ENCODE measurements at places on chromosomes 13 and 19. TPM values are rescaled to one million over a fixed set of nuclear protein-coding genes. Genes with fewer than 3 reads are reported as not detected.

- DNase-seq, result peak; percentile 63
Measured at GRCh38 chr19:5017235-5017634, 48.3 kb downstream of the KDM4B start.

DNA sequence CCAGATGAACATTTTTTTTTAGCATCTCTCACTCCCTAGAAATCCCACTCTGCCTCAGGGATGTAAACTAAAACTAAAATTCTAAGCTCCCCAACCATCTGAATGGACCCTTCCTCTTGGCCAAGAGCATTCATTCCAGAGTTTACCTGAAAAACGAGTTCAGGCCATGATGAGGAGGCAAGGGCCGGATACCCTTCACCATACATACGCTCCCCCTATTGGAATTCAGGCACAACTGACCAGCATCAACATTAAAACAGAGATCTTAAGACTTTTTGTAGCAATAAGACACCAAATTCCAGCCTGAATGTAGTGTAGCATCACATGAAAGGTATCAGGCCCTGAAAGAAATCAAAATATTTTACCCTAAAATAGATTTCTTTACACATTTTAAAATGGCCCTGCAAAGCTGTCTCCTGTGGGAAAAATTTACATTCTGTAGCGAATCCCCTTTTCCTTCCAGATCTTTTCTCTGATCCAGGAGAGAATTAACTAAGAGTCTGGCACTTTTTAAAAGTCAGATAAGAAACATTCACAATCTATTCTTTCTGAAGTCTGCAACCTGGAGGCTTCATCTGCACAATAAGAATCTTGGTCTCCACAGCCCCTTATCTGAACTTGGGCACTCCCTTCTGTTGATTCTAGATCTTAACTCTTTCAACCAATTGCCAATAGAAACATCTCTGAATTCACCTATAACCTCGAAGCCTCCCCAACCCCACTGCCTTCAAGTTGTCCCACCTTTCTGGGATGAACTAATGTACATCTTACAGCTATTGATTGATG lies 888.5 kb downstream of the UQCRFS1 start:
- DNase-seq, result no peak

- DNase-seq, result no peak
Measured at GRCh38 chr19:33629826-33630375, 8.1 kb downstream of the CHST8 start.

DNA sequence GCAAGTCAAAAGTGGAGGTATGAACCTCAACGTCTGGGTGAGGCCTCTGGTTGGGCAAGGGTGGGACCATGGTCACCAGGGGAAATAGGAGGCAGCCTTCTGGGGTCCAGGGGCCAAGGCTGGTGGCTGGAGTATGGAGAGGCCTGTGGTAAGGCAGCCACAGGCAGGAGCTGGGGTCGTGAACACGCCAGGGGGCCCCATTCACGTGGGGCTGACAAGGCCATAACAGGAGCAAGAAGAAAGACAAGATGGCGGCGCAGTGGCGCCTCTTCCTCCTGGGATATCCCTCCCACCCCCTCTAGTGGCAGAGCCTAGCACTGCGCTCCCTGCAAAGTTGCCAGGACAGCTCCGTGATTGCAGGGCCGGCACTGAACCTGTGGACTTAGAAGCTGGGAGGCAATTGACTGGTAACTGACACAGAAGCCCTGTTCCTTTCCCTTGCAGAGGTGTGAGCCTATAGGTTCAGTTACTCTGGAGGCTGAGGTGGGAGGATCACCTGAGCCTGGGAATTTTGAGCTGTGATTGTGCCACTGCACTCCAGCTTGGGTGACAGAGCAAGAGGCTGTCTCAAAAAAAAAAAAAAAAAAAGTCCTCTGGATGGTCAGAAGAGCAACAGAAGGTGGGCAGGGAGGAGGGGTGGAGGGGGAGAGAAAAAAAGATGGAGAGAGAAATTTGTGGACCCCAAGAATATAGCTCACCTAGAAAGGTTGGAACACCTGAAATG lies 19.7 kb upstream of the EDDM13 start:
- peak; percentile 65 for DNase-seq

DNA sequence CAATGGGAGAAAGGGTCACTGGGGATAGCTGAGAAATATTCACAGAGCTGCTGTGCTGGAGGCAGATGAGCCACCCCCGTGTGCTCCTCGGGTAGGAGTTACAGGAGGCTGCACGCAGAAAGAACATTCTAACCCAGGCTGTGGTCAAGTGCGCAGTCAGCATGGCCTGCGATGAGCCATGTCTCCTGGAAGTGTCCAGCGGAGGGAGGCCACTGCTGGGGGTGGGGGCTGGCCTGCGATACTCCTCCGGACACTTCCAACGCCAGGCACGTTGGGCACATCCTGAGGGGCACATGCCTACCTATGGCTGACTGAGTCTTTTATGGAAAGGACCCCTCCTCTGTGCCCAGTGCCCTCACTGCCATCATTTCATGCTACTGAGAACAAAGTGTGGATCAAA lies 55.9 kb downstream of the RAB20 start:
- no peak for DNase-seq

DNA sequence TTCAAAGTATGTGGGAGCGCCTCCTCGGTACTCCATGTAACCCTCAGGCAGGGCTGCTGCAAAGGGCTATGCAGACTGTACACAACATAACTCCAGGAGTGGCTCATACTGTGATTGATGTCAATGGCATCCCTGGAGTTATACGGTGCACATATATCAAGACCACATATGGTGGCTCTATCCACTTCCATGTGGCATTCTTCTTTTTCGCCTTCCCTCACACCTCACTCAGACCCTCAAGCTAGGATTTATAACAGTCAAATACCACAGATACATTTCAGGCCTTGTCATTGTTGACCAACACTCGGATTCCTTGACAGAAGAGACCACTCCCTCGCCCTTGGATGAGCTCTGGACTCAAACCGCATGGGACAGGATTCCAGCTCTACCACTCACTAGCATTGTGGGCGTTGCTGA lies 11.3 kb upstream of the UBL3 start:
- peak; percentile 76 for DNase-seq

GRCh38 chr13:48411841-48412531 lies 927 bp downstream of the LPAR6 start:
- DNase-seq, result peak; percentile 25

DNA sequence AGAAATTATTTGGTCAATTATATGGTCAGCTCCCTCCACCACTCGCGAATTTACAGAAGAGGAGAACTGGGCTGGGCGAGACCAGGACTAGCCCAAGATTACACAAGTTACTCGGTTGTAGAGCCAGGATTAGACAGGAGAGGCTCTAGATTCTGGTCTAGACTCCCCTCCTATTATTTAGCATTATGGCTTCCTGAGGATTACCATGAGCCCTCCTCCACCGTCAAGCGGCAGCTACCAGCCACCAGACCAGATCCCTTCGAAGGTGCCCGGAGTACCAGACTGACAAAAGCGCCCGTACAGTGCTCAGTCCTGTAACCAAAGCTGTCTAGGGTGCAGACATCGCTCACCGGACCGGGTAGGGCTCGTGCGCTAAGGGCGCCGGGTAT lies 497 bp upstream of the MLNR start:
- no peak for DNase-seq

DNA sequence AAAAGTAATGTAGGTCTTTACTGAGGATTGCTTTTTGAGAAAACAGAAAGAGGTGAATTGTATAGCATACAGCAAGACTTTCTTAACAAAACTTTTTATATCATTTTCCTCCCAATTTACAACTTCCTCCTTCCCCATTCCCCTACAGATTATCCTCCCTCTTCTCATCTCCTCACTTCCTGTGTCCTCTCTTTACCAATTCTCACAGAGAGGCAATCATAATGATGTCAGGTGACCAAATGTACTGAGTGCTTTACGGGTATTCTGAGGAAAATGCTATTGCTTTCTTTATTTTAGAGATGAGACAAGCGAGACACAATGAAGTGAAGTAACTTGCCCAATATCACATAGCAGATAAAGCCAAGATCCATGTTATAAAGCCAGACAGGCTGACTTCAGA lies 1.7 kb upstream of the MTMR6 start:
- DNase-seq, result no peak

DNA sequence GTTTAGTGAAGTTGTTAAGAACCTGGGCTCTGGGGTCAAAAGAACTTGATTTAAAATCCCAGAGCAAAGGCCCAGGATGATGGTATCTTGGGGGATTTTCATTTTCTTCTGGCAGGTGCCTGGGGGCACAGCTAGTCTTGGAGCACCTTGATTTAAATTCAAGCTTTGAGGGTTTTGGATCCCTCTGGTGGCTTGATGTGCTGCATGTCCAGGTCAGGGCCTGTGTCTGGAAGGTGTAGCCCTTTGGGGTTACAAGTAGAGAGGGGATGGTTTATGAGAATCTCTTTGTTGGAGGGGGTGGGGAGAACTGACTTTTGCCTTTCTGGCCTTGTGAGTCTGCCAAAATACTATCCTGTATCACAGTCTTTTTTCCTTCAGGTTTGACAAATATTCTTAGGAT lies 55.8 kb downstream of the AKAP11 start:
- DNase-seq, result no peak

DNA sequence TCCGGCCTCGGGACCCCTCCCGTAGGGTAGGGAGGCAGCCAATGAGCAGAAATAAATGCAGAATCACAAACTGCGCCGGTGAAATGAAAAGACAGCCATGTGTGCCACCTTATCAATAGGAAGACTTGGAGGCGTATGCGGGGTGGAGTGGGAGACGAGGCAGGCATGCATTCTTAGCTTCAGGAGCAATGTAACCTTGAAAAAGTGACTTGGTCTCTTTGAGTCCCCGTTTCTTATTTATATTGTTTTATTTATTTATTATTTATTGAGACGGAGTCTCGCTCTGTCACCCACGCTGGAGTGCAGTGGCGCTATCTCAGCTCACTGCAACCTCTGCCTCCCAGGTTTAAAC lies 16.0 kb downstream of the SSC5D start:
- DNase-seq, result no peak

DNA sequence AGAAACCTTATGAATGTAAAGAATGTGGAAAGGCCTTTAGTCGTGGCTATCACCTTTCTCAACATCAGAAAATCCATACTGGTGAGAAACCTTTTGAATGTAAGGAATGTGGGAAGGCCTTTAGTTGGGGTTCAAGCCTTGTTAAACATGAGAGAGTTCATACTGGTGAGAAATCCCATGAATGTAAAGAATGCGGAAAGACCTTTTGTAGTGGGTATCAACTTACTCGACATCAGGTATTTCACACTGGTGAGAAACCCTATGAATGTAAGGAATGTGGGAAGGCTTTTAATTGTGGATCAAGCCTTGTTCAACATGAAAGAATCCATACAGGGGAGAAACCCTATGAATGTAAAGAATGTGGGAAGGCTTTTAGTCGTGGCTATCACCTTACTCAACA lies 20.8 kb downstream of the ZNF283 start:
- DNase-seq, result no peak

DNA sequence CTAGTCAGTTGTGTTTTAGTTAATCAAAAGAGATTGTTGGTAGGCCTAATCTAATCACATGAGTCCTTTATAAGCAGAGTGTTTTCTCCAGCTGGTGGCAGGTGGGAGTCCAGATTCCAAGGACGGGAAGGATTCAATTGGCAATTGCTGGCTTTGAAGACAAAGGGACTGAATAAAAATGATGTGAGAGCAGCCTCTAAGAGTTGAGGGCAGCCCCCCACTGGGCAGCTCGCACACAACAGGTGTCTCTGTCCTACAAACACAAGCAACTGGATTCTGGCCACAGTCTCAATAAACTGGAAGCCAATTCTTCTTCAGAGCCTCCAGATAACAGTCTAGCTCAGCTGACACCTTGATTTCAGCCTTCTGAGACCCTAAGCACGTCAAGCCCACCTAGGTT lies 915.2 kb downstream of the PCDH9 start:
- DNase-seq, result no peak

The SBNO2 gene
- polyA plus RNA-seq, result 22.5 TPM

The LILRB2 gene
- not detected for polyA plus RNA-seq

The PPFIA3 gene
- polyA plus RNA-seq, result 2.4 TPM

The GRIK5 gene
- 0.08 TPM for polyA plus RNA-seq

The RFPL4A gene
- polyA plus RNA-seq, result not detected

The ZNF738 gene
- polyA plus RNA-seq, result 7.4 TPM

The C13orf42 gene
- not detected for polyA plus RNA-seq

The MYH14 gene
- 0.05 TPM for polyA plus RNA-seq

The PGLYRP1 gene
- not detected for polyA plus RNA-seq

The MAP2K7 gene
- 10.7 TPM for polyA plus RNA-seq

The RNF113B gene
- not detected for polyA plus RNA-seq

The PRX gene
- polyA plus RNA-seq, result 0.42 TPM

The GFY gene
- not detected for polyA plus RNA-seq

The HIF3A gene
- polyA plus RNA-seq, result 0.05 TPM

The GAPDHS gene
- polyA plus RNA-seq, result not detected

The MAMSTR gene
- 0.32 TPM for polyA plus RNA-seq

Measured in mammary epithelial cell (primary cell).